ENCODE measurements at places on chromosomes 3 and 15.

DNA sequence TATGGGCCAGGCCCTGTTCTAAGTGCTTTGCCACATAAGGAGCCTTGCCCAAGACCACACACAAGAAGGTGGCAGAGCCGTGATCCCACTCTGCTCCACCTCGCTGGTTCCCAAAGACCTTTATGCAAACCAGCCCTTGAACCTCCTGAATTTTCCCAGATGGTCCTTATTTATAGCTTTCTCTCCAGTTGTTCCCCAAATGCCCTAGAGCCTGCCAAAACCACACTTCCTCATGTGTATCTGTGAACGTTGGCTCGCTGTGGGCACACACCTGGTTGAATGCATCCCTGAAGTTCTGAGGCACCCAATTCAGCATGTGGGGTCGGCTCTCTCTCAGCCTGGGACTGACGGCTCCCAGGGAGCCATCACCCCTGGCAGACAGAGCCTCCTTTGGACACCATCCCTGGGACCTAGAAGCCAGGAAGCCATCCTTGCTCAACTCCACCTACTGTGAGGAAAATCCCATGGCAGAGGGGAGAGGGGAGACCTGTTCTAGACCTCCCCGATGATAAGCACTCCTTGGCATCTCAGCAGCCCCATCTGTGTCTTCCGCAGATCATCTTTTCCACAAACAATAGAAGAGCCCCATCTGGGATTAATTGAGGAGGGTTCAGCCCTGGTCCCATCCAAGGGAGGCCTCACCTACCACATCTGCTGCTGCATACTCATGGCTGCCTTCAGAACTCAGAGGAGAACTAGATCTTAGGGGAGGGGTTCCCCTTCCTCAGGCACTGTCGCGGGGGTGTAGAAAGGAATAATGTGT is 42.3 kb upstream of the LIMD1 start:
- no peak for DNase-seq

DNA sequence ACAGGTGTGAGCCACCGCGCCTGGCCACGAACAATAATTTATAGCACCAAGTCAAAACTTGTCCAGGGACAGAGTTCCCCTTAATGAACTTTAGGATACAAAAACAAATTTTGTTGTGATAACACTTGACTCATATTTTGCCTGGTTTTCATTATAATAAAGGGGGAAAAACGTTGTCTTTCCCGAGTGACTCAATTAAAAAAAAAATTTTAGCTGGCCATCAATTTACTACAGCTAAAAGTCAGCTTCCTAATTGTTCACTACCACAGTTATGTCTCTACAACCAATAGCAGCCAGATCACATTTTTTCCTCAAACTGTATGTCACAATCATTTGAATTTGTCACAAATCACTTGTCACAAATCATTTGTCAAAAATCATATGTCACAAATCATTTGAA is 116.0 kb downstream of the P3H2 start:
- DNase-seq, result no peak

DNA sequence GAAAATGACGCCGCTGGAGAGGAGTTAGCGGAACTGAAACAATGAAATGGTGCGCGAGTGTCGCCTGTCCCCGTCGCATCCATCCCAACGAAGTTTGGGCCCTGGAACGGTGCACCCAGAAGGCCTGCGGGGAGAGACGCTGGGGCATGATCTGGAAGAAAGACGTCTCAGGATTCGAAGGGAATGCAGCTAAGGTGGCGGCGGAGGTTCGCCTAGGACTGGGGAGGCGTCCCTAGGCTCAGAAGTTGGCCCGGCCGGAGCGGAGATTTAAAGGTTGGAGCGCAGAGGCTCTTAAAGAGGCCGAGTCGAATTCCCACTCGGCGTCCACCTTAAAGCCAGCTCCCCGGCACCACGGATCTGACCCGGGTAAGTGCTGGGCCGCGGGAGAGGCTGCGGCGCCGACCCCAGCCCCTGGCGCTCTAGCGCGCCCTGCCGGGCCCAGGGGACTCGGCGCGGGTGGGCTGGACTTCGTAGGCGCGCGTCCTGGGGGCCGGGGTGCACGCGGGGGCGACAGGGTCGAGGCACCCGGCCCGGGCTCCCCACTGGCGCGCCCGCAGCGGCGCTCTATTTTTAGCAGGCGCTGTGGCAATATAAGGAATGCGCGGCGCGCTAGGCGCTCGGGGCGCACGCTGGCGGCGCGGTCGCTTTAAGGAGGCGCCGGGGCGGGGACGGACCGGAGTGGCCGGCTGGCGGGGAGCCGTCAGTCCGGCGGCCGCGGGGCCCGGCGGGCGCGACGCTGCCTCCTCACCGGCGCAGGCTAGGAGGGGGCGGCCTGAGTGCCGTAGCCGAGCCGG is at the start of gene MRAS:
MRAS (plus strand) TSS at position 620 of the 794 bp plus-strand sequence. CDS start 24,305 bp downstream, outside the sequence.
- peak; percentile 60 for DNase-seq

DNA sequence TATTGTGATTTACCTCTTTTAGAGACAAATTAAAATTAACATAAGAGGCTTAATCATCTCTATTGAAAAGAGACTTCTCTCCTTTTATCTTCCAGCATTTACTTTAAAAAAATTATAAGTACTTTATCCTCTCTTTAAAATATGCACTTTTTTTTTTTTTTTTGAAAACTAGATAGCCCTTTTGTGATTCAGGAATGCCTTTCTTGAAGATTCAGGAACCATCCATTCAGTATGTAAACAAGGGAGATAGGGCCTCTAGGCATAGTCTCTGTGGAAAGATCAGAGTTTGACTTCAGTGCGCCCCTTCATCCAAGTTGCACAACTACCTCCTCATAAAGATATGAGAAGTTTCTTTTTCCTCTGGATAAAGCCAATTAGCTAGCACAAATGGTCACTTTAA is 1163.7 kb downstream of the SI start:
- DNase-seq, result no peak

GRCh38 chr3:48881006-48881405 is 17.7 kb downstream of the SLC25A20 start:
- DNase-seq, result no peak

DNA sequence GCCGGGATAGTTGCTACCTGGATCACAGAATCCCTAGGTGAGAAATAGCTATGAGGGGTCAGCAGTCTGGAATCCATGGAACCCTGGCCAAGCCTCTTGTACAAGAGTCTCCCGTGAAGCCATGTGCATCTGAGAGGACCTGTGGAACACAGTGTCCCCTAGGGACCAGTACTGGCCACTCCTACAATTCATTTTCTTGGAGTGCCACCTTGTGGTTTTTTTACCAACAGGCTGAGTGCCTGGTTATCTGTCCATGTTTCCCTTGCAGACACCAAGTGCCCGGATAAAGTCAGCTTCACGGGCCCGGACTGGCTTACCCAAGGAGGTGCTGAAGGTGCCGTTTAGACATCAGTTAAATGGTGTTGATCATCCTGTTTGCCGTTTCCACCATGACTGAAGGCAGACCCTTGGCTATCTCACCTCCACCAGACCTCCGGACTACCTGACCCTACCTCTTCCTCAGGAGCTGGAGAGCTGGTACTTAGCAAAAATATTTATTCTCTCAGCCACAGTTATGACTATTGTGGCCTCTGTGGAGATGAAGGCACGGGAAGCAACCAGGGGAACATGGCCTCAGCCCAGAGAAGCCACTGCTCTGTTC is 93.9 kb downstream of the RBPMS2 start:
- DNase-seq, result peak; percentile 63

DNA sequence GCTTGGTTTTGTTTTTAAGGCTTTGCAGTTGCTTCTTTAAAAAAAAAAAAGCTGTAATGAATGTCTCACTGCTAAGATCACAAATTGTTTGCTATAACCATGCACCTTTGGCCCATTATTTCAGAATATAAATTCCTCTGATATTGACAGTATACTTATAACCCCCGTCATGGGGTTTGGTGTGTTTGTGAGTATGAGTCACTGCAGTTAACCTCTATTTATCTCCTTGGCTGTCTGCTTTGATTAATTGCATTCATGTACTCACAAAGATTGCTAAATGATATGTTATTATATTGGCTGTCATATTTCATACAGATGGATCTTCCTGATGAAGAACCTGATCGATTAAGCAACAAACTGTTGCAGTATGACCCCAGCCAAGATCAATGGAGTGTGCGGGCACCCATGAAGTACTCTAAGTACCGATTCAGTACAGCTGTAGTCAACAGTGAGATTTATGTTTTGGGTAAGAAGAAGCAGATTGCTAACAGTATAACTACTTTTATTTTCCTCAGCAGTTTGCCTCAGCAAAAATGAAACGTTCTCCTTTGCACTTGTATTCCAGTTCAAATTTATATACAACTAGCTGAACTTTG is 14.9 kb downstream of the KBTBD12 start:
- DNase-seq, result no peak

DNA sequence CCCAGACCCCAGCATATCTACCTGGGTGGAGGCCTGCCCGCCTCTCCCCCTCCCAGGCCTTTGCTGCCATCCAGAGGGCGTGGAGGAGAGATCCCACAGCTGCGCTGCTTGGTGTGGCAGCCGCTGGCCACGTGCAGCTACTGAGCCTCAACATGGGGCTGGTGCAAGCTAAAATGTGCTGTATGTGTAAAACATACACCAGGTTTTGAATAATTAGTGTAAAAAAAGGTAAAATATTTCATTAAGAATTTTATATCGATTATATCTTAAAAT is 95.8 kb downstream of the SEC22A start:
- DNase-seq, result no peak

- DNase-seq, result no peak
Measured at GRCh38 chr15:40264321-40265153, 18.3 kb downstream of the ANKRD63 start.

- no peak for DNase-seq
Measured at GRCh38 chr3:65508750-65509422, 529.8 kb downstream of the MAGI1 start.

DNA sequence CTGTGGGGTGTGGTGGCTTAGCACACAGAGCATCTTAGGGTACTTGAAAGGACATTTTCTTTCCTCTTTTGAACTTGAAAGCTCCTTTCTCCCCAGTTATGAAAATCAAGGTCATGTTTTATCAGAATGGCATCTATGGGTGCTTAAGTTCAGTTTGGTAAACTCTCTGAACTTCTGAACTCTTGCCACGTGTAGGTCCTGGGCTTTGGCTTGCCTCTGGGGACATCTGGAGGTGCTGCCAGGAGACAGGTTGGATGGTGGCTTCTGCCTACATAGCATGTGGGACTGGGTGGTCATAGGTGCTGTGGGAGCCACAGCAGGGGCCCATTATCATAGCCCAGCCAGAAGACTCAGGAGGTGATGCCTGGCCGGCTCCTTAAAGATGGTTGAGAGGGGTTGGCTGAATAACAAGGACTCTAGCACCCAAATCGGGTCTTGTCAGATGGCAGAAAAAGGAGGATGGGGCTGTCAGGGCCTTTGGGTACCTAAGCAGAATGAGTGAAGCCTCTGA is 15.6 kb downstream of the GHRL start:
- no peak for DNase-seq

DNA sequence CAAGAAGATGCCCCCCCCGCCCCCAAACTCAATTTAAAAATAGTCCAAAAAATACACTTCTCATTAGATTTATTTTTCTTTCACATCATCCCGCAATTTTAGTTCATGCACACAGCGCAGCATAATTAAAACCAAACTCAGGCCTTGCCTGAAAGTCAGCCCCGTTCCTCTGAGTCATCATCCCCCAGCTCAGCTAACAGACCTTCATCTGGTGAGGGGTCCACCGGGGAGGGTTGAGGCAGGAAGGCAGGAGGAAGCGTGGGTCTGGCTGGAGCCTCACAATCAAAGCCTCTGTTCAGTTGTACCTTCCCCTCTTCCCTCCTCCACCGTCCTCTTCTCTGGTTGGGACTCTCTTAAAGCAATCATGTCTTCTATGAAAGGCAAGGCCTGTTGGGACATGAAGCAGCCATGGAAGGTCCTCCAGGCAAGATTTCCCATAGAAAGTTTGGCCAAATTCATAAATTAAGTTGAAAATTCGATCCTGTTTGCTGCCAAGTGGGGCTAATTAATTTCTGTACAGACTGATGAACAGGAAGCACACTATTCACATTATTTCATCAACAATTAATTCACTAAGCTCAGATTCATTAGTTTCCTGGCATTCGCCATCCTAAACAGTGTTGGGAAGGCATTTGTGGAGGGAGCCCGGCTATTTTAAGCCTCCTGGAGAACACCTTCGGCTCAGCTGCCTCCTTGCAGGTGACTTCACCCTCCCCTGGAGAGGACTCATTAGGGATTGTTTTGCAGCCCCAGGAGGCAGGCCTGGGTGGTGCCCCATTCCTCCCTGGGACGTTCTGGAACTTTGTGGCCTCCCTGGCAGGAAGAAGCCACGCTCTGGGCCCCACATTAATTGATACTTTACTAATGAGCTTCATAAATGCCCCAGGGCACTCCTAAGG is 72.3 kb upstream of the BNC1 start:
- no peak for DNase-seq

DNA sequence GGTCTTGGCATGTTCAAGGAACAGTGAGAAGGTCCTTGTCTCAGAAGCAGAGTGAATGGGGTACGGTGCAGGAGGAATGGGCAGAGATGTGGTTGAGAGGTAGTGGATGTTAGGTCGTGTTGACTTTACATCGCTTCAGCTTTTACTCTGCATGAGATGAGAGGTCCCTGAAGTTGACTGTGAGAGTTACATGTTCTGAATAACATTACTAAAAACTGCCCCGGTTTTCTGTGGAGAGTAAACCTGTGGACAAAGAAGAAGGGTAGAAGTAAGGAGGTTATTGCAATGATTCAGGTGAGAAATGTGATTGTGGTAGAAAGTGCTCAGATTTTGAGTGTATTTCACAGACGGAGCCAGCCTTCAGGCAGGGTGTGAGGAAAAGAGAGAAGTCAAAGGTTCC is 105.6 kb downstream of the ARNT2 start:
- DNase-seq, result no peak

DNA sequence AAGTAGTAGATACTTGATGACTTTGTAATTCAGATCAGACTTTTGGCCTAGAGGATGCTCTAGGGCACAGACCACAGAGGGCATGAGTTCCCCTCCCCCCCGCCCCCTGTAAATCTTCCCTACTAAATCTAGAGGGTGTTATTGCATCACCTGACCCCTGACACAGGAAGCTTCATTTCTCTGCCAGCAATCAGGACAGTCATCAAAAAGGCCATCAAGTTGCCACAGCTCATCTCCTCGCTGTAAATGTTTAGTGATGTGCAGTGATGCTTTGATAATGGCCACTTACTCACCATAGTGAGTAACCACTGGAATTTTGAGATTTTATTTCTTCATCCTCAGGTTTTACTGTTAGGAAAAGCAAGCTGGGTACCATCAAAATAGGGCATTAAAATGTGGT is 289.2 kb upstream of the CHRM5 start:
- DNase-seq, result peak; percentile 91

DNA sequence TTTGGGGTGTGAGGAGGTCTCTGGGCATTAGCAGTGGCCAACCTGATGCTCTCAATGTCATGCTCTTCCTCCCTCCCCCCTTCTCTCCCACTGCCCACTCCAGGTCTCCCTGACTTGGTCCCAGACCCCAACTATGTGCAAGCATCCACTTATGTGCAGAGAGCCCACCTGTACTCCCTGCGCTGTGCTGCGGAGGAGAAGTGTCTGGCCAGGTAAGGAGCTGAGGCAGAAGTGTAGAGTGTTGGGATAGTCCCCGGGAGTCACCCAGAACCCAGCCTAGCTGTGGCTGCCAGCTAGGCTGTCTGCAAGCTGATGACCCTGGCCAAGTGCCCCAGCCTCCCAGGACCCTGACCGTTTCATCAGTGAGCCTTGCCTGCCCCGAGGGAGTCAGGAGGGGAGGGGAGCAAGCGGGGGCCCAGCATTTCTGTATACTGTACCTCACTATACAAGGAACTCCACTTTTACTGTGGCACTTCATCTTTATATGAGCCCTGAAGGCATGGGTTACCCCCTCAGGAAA is 16.5 kb downstream of the LOXL1 start:
- DNase-seq, result no peak

GRCh38 chr3:63042833-63043232 is 167.6 kb upstream of the CADPS start:
- no peak for DNase-seq
